Caco-2 (cell line): ENCODE measurements at places on chromosomes 6 and 20.

- peak; percentile 24 for DNase-seq
Observed at GRCh38 chr6:100461278-100461916, 3.3 kb downstream of the SIM1 start.

- no peak for DNase-seq
Observed at GRCh38 chr6:2594868-2595267, 155.9 kb downstream of the MYLK4 start.

DNA sequence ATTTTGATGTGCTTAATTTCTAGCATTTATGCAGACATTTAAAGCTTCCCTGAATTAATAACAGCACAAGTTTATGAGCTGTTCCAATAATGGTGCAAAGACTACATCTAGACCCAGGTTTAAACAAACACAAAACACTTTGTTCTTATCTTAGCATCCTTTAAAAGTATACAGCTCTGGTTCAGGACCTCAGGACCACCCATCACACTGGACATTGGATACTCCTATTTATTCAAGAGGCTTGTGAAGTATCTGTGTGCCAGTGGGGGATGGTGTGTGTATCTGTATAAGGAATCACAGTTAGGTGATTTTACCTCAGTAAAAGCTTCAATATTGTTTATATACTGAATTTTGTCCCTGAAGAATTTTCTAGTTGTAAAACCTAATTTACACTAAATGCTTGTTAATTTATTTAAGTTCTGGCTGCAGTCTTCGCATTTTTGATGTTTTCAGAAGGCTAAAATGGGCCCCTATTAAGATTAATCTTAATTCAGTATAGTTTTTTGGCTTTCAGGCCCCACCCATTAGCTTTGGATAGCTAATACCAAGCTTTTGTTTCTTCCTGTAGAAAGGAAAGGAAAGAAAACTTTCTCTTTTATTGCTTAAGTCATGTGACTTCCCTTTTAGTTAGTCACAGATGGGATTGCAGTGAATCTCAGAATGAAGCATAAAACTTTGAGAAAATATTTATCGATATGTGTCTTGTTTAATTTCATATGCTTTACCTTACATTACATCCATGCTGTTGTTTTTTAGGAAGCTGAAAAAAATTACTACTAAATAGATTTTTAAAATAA lies 13.1 kb downstream of the LIN28B start:
- DNase-seq, result no peak

GRCh38 chr20:54172856-54173652 lies 732 bp downstream of the CYP24A1 start:
- DNase-seq, result no peak
